ENCODE measurements at places on chromosomes 3 and 15.

DNA sequence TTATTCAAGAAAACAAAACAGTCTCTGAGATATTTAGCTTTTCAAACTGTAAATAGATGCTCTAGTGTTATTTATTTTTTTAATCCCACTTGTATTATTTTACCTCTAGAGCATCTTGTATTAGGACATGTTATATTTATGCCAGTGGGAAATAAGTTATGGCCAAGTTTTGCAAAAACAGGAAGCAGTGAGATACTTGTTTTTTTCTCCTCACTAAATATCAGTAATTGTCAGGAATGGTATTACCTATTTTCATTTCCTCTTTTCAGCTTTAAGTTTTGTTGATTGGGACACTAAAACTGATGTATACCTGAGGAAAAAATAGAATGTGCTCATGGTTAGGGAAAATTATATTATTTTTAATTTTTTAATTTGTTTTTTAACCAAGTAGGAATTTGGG, 8.6 kb upstream of the IL20RB start:
- DNase-seq = no peak

GRCh38 chr3:24290596-24290995, 204.1 kb downstream of the THRB start:
- no peak for DNase-seq

- DNase-seq = no peak
These were observed 21.4 kb downstream of the STAG1 start for GRCh38 chr3:136730595-136731273.

- no peak for DNase-seq
These were observed 90.6 kb downstream of the CNTN3 start for GRCh38 chr3:74523811-74524210.

GRCh38 chr15:42499858-42500609, 4.6 kb downstream of the SNAP23 start:
- no peak for DNase-seq

DNA sequence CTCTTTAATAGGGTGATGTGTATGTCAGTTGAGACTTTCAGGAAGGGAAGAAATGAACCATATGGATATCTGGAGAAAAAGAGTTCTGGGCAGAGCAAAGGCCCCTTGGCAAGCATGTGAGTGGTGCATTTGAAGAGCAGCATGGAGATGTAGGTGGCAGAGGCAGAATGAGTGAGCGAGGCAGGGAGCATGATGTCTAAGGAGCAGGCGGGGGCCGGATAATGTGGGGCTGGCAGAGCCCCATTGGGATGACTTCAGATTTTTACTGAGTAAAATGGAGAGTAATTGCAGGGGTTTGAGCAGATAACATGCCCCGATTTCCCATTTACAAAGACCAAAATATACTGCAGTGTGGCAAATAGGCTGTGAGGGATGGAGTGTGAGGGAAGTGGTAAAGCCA, 52.9 kb upstream of the PLCL2 start:
- DNase-seq = no peak

GRCh38 chr15:95511671-95512070, 818.8 kb upstream of the NR2F2 start:
- no peak for DNase-seq

DNA sequence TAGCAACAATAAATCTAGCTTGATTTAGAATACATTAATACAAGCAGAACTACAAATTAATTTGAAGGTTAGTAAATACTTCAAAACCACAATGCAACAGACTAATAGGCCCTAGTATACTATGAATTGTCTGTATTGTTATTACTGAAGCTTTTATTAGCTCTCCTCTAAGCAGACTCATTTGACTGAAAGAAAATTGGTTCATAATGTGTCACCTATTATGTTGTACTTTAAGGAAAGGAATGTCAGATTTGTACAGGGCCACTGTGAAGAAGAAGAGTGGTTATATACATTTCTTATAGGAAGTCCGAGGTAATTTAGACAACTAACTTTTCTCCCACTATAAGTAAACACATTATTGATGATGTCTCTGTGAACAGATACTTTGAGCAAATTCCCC, 954.5 kb downstream of the ZPLD1 start:
- no peak for DNase-seq

- DNase-seq = no peak
These were observed 507.5 kb upstream of the NR2F2 start for GRCh38 chr15:95822961-95823360.

GRCh38 chr3:196554205-196554604, 14.1 kb downstream of the WDR53 start:
- no peak for DNase-seq

- DNase-seq = no peak
These were observed 363.6 kb downstream of the MECOM start for GRCh38 chr3:169299889-169300288.

- no peak for DNase-seq
These were observed 119.3 kb downstream of the LRRK1 start for GRCh38 chr15:101038327-101039003.

DNA sequence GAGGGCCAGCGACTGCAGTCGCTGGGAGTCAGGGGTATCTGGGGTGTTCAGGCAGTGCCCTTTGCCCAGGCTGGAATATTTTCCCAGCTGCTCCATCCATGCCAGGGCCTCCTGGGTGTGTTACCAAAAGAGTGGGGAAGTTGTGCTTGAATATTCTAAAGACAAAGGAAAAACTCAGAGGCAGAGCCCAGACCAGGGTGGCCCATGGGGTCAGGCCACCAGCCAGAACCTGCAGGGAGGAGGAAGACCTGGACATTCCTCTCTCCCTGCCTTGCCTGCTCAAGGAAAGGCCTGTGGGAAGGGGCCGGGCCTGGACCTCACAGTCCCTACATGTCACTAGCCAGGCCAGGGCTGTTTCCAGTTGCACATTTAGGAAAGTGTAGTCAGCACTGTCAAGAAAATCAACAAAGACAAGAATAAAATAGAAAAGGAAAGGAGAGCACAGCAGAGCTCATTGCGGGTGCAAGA, 16.0 kb upstream of the KLF15 start:
- DNase-seq = no peak

- DNase-seq = no peak
These were observed 22.3 kb downstream of the OSBPL10 start for GRCh38 chr3:31958701-31959152.
